ENCODE measurements at places on chromosomes 4 and X.

DNA sequence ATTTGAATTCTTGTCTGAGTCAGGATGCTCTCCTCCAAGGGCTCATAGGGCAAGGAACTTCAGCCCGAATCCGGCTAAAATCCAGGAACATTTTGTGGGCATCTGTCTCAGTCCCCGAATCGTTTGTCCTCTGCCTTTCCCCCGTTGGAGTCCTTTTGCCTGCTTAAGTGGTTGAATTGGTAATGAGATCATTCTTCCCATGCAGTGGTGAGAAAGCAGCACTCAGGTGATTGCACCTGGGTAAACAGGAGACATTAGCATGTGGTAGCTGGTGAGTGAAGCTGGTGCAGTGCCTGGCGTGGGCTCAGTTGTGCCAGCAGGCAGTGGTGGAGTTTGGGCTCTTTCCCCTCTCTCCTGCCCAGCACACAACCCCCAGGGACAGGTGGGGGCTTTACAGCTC, 61.9 kb upstream of the MTM1 start:
- no peak for DNase-seq

GRCh38 chr4:163484906-163485305, 9.6 kb upstream of the TMA16 start:
- peak; percentile 11 for DNase-seq

DNA sequence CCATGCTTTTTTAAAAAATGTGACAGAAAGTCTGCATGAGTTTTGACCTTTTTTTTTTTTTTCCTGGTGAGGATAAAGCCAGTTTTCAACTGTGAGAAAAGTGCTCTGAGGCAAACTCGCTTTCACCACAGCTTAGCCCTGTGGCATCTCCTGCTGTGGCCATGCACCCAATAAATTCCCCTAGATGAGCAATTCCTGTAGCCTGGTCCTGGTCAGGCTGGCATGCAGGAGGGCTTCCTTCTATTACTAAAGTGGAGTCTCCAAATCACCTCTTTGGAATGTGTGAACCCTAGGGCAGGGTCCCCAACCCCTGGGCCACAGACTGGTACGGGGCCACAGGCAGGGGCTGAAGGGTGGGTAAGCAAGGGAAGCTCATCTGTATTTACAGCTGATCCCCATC, 265.4 kb downstream of the RAPGEF2 start:
- DNase-seq, result no peak

DNA sequence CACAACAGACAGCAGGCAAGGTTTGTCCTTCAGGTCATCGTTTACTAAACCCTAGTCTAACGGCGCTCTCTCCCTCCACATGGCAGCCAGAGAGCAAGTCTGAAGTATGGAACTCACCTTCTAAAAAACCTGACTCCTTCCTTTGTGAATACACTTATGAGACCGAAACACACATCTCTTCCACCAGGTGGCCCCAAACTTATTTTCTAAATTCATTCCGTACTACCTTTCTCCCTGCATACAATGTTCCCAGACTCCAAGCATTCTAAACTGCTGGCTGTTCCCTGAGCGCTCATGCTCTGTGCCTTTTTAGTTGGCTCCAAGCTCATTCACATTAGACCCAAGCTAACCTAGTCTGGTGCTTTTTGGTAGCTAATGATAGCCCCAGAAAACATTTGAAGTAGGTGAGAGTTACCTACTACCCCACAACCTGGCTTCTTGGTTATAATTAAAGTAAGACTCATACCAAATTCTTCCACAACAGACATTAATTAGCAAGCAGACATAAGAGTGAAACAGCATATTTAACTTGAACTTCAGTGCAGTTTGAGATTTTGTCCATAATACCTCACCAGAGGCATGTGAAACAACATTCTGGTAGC, 67.6 kb upstream of the DCLK2 start:
- no peak for DNase-seq

GRCh38 chr4:8055206-8055605, 103.4 kb downstream of the ABLIM2 start:
- no peak for DNase-seq

GRCh38 chrX:72236841-72237240, 2.0 kb downstream of the ERCC6L start:
- no peak for DNase-seq

DNA sequence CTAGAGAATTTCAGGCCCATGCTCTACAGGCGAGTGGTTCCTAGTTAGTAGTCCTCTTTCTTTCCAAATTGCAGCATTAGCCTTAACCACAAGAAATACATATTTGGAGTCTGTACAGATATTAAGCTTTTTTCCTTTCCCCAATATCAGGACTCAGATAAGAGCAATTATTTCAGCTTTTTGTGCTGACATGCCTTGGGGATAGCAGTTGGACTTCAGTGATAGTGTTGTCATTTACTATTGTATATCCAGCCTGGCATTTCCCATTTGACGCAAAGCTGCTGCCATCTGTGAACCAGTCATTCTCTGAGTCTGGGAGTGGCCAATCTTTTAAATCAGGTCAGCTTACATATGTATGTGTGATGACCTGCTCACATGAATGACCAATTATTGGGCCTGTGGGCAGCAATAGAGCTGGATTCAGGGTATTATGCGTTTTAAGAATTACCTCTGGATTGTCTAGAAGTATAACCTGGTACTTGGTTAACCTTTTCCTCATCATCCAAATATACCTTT, 6.8 kb upstream of the CEP135 start:
- no peak for DNase-seq

All from stimulated activated CD4-positive, alpha-beta T cell treated with anti-CD3 and anti-CD28 coated beads, Interleukin-1b, Interleukin-23, amount 100 ng/mL, for 24 hours (primary cell).